Progenitor cell of endocrine pancreas (in vitro differentiated cells): ENCODE measurements at places on chromosomes 1 and 21.

- no peak overlapping the region for H3K4me3 ChIP-seq
- DNase-seq: no peak
- H3K27me3 ChIP-seq: peaks cover 9% of the 10 kb centered on the region
- no peak overlapping the region for H3K27ac ChIP-seq
- no peaks in the 10 kb centered on the region for H3K36me3 ChIP-seq
Observed at GRCh38 chr1:159986531-159986930, 32.5 kb upstream of the SLAMF9 start.

- no peak for DNase-seq
- H3K27me3 ChIP-seq: peaks cover 55% of the 10 kb centered on the region
- H3K4me1 ChIP-seq: peaks cover 5% of the 10 kb centered on the region
- no peaks in the 10 kb centered on the region for H3K36me3 ChIP-seq
Observed at GRCh38 chr1:201279313-201279712, 4.0 kb upstream of the PKP1 start.

DNA sequence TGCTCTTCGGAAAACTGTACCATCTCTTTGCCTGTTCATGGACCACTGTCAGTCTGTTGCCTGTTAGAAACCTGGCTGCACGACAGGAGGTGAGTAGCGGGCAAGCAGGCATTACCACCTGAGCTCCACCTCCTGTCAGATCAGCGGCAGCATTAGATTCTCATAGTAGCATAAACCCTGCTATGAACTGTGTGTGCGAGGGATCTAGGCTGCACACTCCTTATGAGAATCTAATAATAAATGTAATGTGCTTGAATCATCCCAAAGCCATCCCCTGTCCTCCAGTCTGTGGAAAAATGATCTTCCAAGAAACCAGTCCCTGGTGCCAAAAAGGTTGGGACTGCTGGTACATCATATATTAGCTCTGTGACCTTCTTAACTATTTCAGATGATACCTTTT lies 110.0 kb downstream of the SMYD3 start:
- H3K4me3 ChIP-seq: no peak overlapping the region
- no peak overlapping the region for H3K27ac ChIP-seq
- no peaks in the 10 kb centered on the region for H3K36me3 ChIP-seq

- H3K4me1 ChIP-seq: peaks cover 15% of the 10 kb centered on the region
- peaks cover 21% of the 10 kb centered on the region for H3K27me3 ChIP-seq
- H3K27ac ChIP-seq: no peak overlapping the region
Observed at GRCh38 chr1:181124291-181124751, 35.8 kb downstream of the IER5 start.

- H3K4me3 ChIP-seq: peak overlapping the region; percentile 86
- H3K27me3 ChIP-seq: no peaks in the 10 kb centered on the region
- DNase-seq: no peak
- peak overlapping the region; percentile 93 for H3K27ac ChIP-seq
- H3K36me3 ChIP-seq: peaks cover 2% of the 10 kb centered on the region
Observed at GRCh38 chr1:32350785-32351398, 11.4 kb downstream of the FAM229A start.

DNA sequence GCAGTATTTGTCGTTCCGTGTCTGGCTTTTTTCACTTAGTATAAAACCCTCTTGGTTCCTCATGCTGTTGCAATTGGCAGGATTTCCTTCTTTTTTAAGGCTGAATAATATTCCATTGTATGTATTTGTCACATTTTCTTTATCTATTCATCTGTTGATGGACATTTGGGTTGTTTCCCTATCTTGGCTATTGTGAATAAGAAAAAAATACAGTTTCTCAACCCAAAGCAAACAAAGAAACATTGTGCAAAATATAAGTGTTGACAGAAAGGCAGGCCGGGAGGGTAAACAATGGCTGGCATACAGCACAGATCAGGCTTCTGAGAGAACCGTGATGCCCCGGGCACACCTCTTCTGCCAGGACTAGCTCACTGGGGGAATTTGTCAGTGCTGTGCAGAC lies 26.9 kb downstream of the NENF start:
- H3K4me3 ChIP-seq: no peak overlapping the region
- DNase-seq: no peak
- H3K36me3 ChIP-seq: no peaks in the 10 kb centered on the region
- no peak overlapping the region for H3K27ac ChIP-seq
- peaks cover 2% of the 10 kb centered on the region for H3K27me3 ChIP-seq

DNA sequence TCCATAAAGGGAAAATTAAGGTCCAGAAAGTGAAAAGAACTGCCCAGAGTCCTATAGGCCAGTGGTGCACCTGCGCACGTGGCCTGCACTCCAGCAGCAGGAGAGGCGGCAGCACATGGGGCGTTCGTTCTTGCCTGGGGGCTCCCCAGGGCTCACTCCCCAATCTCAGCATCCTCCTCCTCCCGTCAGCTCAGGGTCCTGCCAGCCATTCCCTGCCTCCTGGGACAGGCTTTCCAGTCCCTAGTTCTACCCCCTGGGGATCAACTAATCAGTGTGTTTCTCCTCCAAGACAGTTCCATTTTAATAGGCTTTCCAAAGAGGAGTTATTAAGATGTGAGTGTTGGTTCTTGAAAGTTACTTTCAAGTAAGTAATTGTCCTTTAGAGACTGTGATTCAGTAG lies 1.2 kb upstream of the A3GALT2 start:
- no peaks in the 10 kb centered on the region for H3K27me3 ChIP-seq
- H3K27ac ChIP-seq: peak overlapping the region; percentile 59
- no peak overlapping the region for H3K4me3 ChIP-seq
- peaks cover 22% of the 10 kb centered on the region for H3K36me3 ChIP-seq
- no peaks in the 10 kb centered on the region for H3K4me1 ChIP-seq

DNA sequence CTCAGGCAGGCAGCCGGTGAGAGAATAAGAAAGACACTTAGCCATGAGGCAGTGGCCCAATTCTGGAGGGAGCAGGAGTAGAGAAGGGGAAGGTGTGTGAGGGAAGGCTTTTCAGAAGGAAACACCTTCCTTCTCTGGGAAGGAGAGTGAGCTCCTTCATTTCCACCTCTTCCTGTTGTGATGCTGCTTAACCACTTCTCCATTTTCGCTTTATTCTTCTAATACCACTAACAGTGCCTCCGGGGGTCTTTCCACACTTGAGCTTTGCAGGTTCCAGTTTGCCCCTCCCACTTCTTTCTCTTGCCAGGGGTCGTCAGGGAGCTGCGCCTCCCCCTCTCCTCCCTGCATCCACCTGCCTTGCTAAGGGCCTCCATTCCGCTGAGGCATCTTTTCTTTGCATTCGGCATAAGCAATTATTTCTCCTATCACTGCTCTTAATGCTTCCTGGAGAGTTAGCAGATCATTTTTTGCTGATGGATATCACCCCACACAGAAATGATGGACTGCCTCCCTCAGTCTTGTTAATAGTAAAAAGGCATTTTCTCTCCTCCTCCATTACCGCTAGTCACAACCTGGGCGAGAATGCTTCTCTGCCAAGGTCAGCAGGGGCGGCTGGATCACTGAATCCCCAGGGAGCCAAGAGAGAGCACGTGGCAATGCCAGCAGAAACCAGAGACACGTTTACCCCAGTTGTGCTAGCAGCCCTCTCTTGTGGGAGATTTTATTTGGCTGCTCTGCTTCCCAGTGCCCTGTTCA lies 74.8 kb downstream of the ELAVL4 start:
- no peaks in the 10 kb centered on the region for H3K36me3 ChIP-seq
- H3K27me3 ChIP-seq: peaks cover 2% of the 10 kb centered on the region

DNA sequence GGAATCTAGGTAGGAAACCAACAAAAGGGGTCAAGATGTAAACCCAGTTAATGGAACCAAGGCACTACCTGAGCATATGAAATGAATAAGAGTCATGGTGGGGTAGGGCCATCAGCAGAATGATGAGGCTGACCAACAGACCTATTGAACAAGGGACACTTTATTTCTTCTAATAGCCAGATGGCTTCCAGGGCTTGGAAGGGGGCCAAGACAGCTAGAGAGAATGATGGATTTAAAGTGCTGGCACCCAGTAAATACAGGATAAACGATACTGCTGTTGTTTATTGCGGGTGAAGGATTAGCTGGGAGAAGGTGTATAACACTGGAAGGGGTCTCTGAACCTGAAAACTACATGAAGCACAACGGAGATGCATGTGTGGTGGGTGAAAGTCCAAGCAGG lies 15.6 kb downstream of the DDAH1 start:
- no peak overlapping the region for H3K4me3 ChIP-seq
- no peak for DNase-seq
- no peak overlapping the region for H3K27ac ChIP-seq
- H3K4me1 ChIP-seq: no peaks in the 10 kb centered on the region
- no peaks in the 10 kb centered on the region for H3K27me3 ChIP-seq

- no peak for DNase-seq
- no peaks in the 10 kb centered on the region for H3K4me1 ChIP-seq
- peak overlapping the region; percentile 47 for H3K27ac ChIP-seq
- H3K4me3 ChIP-seq: no peak overlapping the region
Observed at GRCh38 chr1:155715777-155716176, 26.9 kb downstream of the DAP3 start.
